ENCODE measurements at places on chromosomes 2 and 18.

DNA sequence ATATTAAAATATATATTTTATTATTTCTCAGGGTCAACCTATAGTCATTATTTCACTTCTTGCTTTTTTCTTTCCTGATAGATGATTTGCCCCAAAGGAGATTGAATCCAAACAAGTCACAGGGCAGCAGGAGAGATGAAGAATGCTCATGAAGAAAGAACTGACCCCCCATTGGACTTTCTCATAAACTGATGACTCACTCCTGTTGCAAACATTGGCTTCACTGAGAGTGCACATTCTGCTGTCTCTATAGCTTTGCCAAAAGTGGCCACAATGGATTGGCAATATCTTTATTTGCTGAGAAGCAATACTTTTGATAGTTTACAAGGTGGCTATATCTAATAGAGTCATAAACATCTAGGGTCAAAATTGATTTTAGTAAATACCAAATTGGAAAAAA, 55.9 kb upstream of the ZNF385B start:
- no peak for DNase-seq

DNA sequence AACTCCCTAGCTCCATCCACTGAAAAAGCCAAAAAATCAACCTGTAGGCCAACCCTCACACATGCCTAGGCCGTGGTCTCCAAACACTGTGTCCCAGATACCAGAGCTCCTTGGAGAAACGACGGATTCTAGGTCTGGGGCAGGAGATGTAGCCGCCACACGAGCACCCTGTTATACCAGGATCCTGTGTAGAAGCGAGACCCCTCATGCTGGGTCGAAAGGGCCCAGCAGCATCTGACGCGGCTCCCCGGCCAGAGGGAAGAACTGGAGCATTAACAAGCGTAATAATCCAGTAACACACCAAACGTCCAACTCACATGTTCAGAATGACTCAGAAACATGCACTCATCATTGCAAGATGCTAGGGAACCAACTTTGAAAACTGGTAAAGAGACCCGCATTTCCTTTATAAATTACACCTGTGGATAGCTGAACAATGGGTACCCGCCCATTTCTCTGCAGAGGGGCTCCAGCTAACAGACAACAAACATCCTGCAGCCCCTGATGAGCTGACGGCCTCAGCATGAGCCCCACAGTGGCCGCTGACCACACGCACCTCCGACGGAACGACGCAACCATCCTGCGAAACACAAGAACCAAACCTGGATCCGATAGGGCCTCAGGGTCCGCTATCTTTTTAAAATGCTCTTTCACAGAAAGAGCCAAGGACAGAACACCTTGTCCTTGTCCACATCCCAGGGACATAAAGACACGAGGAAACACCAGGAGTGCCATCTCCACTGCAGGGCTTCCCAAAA, 14.2 kb downstream of the SLC66A2 start:
- no peak for DNase-seq

DNA sequence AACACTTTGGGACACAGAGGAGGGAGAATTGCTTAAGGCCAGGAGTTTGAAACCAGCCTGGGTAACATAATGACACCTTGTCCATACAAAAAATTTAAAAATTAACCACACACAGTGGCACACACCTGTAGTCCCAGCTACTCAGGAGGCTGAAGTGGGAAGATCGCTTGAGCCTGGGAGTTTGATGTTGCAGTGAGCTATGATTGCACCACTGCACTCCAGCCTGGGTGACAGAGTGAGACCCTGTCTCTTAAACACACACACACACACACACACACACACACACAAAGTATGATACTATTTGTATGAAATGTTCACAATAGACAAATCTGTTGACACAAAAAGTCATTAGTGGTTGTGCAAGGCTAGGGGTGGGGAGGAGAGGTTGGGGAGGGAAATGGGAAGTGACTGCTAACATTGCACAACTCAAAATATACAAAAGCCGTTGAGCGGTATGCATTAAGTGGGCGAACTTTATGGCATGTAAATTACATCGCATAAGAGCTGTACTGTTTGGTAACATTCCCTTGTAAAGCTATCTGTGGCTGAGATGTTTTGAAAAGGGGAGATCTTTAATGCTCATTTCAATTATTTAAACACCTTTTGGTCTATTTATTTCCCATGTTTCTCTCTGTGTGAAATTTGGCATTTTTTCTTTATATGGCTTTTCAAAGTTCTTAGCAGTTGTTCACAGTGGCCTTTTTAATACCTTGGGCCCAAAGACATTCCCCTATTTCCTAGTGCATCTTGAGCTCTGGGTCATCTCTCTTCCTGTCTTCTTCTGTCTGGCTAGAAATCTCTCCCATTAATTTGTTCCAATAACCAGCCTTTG, 58.9 kb upstream of the ZNF516 start:
- DNase-seq = no peak

DNA sequence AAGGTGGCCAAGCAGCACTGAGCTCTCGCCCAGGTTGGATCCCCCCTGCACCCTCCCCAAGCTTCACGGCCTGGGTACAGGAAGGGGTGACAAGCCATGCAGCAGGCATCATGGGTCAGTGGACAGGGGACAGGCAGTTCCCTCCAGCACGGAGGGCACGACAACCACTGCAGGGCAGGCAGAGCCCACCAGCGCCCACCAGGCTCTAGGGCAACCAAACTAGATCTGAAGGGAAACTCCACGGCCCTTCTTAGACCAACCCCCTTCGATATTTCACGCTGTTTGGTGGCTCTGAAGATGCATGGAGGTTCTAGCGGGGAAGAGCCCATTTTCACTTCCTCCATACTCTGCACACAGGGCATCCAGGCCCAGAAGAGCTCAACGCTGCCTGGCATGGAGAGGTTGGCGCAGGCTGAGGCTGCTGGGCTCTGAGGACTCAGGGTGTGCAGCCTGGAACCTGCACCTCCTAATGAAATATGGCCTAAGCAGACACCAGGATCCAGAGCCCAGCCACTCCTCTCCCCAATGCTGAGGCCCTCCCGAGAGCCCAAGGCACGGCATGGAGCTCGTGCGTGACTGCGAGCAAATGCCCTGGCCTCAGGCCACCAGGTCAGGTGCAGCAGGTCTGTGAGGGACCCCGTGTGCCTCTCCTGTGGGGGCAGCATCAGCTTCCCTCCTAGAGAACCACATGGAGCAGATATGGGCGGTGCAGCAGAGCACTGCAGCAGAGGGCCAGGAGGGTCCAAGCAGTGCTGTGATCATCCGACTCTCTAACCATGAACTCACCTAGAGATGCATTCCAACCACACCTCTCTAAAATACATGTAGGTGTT, 8.7 kb upstream of the MTERF4 start:
- no peak for DNase-seq

DNA sequence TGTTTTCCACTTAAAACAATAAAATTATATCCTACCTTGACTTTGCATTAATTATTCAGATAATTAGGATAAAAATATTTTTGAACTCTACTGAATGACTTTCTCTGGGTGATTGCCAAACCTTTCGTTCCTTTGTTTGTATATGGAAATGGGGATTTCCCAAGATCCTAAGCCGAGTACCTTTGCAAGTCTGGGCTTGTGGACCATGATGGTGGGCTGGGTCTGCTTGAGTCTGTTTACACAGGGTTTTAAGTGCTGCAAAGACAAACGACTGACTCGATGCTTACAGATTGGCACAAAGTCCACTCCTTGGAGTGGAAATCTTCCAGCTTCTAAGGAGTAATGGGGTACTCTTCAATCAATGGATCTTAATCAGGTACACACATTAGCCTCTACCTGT, 659.5 kb downstream of the TSN start:
- no peak for DNase-seq

- no peak for DNase-seq
Measured at GRCh38 chr2:7685342-7686015, 768.3 kb downstream of the RNF144A start.

GRCh38 chr2:12340164-12340563, 376.6 kb upstream of the TRIB2 start:
- DNase-seq = no peak

DNA sequence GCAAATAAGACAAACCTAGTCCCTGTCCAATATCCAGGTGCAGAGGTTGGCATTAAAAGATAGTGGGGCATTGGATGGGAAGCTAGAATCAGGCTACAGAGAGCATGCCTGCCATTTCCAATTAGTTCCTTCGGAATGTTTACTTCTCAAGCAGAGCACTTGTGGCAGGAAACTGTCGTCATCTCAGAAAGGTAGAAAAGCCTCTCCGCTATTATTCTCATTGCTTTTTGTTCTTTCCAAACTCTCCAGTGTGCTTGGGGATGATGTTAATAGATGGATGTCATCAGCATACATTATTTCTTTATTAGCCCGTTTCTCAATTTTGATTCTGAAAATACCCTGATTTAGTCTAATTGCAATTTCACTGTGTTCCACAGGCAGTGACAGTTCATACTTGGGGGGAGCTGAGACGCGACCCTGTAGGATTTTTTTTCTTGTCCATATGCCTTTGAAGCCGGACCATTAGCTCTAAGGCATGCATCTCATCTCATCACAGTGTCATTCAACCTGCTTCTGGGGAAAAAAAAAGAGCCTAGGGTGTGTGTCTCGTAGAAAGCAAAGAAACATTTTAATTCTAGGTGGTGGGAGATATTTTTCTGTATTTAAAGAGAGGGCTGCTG, 7.7 kb downstream of the ASB18 start:
- DNase-seq = no peak

- DNase-seq = no peak
Measured at GRCh38 chr2:239762655-239763269, 262.4 kb downstream of the NDUFA10 start.

DNA sequence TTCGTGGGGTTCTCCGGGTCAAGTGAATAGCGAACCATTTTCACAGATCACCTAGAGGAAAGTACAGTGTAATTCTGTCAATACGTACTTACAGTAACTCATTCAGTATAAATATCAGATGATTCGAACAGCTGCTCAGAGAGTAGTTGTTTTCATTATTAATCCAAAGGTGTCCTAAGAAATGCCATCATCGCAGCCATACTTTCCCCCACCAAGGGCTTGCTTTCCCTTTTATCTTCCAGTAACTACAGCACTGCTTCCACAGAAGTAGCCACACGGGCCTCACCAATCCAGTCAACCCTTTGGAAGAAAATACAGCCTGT, 4.5 kb upstream of the C18orf32 start:
- no peak for DNase-seq

- DNase-seq = no peak
Measured at GRCh38 chr2:205427112-205427511, 255.2 kb upstream of the NRP2 start.

GRCh38 chr18:44341759-44342158, 338.9 kb upstream of the SETBP1 start:
- DNase-seq = no peak

- no peak for DNase-seq
Measured at GRCh38 chr18:80191907-80192652, 55.2 kb downstream of the PARD6G start.

DNA sequence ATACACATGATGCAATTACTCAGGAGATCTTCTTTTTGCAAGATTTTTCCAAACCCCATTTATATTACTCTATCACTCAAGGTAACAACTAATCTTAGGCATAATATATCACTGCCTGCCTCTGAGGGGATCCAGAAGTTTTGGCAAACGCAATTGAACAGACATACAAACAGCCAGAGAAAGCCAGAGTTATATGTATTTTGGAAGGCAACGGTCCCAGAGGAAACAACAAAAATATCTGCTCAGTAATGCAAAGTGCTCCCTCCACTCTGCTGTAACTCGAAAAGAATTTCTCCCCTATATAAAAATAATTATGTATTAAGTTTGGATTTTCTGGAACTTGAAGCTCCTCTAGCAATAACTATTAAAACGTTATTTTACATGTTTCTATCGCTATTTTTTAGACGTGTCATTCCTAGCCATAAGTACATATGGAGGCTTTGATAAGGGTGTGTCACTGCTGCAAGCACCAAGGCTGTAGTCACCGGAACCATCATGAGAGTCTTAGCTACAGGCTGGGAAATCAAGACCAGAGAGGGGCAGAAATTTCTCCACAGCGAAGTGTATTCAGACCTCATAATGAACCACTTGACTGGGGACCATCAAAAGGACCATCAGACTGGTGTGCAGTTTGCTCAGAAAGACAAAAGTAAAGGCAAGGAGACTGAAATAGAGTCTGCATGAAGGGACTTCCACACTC, 3.7 kb upstream of the GKN1 start:
- DNase-seq = no peak

GRCh38 chr18:36376361-36376760, 78.8 kb downstream of the FHOD3 start:
- DNase-seq = no peak

DNA sequence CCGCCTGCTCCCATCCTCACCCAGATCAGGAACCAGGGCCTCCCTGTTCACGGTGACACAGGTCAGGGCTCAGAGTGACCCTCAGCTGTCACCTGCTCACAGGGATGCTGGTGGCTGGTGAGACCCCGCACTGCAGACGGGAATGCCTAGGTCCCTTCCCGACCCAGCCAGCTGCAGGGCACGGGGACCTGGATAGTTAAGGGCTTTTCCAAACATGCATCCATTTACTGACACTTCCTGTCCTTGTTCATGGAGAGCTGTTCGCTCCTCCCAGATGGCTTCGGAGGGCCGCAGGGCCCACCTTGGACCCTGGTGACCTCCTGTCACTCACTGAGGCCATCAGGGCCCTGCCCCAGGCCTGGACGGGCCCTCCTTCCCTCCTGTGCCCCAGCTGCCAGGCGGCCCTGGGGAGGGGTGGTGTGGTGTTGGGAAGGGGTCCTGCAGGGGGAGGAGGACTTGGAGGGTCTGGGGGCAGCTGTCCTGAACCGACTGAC, 31.7 kb downstream of the GPC1 start:
- DNase-seq = no peak

DNA sequence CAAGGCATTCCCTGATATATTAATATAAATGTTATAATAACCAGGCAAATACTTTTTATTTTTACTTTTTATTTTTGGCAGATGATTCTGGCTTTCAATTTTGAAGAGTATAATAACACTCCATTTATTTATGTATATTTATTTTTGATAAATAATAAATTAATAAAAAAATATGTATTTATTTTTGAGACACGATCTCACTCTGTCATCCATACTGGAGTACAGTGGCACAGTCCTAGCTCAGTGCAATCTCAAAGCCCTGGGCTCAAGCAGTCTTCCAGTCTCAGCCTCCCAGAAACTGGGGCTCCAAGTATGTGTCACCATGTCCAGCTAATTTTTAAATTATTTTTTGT, 93.4 kb upstream of the ITGA6 start:
- no peak for DNase-seq

- DNase-seq = no peak
Measured at GRCh38 chr2:186868344-186868743, 19.4 kb upstream of the ZSWIM2 start.

DNA sequence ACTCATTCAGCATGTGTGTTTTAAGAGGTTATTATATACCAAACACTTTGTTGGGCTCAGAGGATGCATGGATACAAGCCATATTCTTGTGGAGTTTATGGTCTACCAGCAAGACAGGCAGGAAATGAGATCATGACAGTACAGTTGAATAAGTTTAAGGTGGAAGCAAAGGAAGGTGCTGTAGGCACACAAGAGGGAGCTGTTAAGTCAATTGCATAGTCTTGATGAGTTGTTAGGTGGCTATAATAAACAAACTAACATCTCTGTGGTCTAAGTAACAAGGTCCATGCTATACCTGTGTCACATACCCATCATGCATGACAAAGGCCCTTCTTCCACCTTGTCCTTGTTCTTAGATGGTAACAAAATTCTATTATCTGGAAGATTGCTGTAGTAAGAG, 538.3 kb downstream of the CNTNAP5 start:
- no peak for DNase-seq

Data from NCI-H2227 treated with DMSO at 0.1 percent for 48 hours (cell line).